ENCODE measurements at places on chromosomes 16 and 17. TPM values are rescaled to one million over a fixed set of nuclear protein-coding genes. Genes with fewer than 3 reads are reported as not detected.

DYNLRB2 gene
- total RNA-seq = 7.2 TPM

CCL1 gene
- not detected for total RNA-seq

CAMKK1 gene
- 4.3 TPM for total RNA-seq

OR2C1 gene
- total RNA-seq = not detected

ZACN gene
- total RNA-seq = not detected

KCTD19 gene
- 0.25 TPM for total RNA-seq

TPSAB1 gene
- total RNA-seq = not detected

VMO1 gene
- total RNA-seq = not detected

KRT28 gene
- total RNA-seq = not detected

CIBAR2 gene
- total RNA-seq = not detected

SHISA6 gene
- total RNA-seq = not detected

OTOP3 gene
- total RNA-seq = not detected

RNPS1 gene
- 94.4 TPM for total RNA-seq

EPX gene
- not detected for total RNA-seq

GDPD3 gene
- 0.15 TPM for total RNA-seq

PPP4C gene
- total RNA-seq = 154 TPM

SMIM22 gene
- 16.7 TPM for total RNA-seq

SNX20 gene
- total RNA-seq = not detected

CCDC43 gene
- total RNA-seq = 51.2 TPM

AURKB gene
- 1.0 TPM for total RNA-seq

CIITA gene
- 0.65 TPM for total RNA-seq

DDX19B gene
- total RNA-seq = 28.4 TPM

KRTAP9-4 gene
- not detected for total RNA-seq

TMEM220 gene
- total RNA-seq = 1.9 TPM

HOXB6 gene
- total RNA-seq = 56.2 TPM

CCL14 gene
- not detected for total RNA-seq

RGS11 gene
- total RNA-seq = not detected

GRB2 gene
- total RNA-seq = 112 TPM

SHCBP1 gene
- 0.85 TPM for total RNA-seq

CA5A gene
- not detected for total RNA-seq

HAGHL gene
- total RNA-seq = 24.1 TPM

MYH3 gene
- not detected for total RNA-seq

TBC1D26 gene
- total RNA-seq = not detected

BCAR1 gene
- 48.6 TPM for total RNA-seq

CREBBP gene
- total RNA-seq = 8.3 TPM

CHRNB1 gene
- 26.0 TPM for total RNA-seq

MAPT gene
- under 0.01 TPM for total RNA-seq

TEDC2 gene
- 6.3 TPM for total RNA-seq

ZP2 gene
- not detected for total RNA-seq

SPSB3 gene
- 53.2 TPM for total RNA-seq

TMEM132E gene
- total RNA-seq = not detected

LGALS9B gene
- total RNA-seq = not detected

TNP2 gene
- not detected for total RNA-seq

CNTNAP1 gene
- 15.2 TPM for total RNA-seq

TGFB1I1 gene
- total RNA-seq = 31.4 TPM

INCA1 gene
- 0.69 TPM for total RNA-seq

NLRP1 gene
- 8.6 TPM for total RNA-seq

HSF4 gene
- total RNA-seq = 5.7 TPM
